KBM-7 (cell line): ENCODE measurements at places on chromosomes 5 and 9.

GRCh38 chr9:134068744-134069479 lies 1.1 kb upstream of the BRD3 start:
- no peak for DNase-seq

DNA sequence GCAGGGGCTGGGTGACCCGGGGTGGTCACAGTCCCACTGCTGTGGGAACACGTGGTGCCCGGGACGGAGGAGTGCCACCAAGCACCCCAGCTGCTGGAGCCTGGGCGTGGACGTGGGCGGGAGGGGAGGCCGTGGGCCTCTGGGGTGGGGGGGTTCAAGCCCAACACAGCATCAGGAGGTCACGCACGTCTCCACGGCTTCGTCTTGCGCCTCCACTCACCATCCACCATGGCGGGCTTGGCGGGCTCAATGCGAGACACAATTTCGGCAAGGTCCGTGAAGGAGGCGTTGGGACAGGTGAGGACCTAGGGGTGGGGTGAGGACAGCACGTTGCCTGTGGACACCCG lies 2.2 kb upstream of the NSMF start:
- DNase-seq = no peak

GRCh38 chr5:39892708-39893107 lies 467.9 kb upstream of the DAB2 start:
- DNase-seq = no peak

DNA sequence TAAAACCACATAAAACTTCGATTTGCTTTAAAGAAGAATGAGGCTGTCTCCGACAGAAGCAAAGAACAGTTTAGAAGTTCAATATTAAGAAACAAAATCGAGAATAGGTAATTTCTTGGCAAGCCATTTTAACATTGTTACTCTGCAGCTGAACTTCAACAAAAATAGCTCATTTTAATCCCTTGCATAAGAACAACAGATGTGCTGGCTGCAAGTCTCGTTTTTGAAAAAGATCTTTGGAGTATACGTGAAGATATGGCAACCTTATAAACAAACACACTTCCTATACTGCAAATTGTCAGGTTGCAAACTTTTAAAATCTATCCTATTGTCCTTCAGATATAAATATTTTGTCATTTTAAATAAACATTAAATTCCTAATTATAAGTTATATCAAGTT lies 71.5 kb downstream of the FBN2 start:
- DNase-seq = no peak

- DNase-seq = no peak
These were observed 1.9 kb downstream of the RAB24 start for GRCh38 chr5:177301503-177302165.

DNA sequence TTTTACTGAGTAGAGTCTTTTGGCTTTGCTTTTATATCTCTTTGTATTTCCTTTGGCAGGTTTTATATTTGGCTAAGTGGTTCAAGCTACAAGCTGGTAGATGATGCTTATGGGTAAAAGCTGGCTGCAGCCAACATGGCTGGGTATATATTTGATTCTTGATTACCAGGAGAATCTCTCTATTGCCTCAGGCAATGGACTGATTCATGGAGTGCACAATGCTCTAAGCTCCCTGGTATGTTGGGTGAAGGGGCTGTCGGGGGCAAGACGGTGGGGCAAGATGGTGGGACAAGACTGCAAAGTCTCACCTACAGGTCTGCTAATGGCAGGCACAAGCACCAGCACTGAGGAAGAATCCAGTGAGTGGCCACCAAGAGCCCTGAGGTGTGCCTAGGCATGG lies 366.6 kb downstream of the DMAC1 start:
- no peak for DNase-seq

DNA sequence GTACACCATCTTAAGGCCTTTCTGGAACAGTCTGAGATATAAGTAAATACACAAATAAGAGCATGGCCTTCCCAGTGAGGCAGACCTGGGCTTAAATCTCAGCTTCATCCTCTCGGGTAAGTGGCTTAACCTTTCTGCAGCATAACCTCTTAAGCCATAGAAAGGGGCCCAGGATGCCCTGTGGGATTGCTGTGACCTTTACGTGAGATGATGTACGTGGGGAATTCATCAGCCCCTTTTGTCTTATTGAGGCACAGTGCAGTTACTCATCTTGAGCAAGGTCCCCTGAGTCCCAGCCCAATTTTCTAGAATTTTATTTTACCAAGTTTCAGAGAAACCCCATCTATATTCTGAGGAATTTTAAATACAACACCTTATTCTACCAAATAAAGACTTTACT lies 92.2 kb downstream of the PDE8B start:
- no peak for DNase-seq

DNA sequence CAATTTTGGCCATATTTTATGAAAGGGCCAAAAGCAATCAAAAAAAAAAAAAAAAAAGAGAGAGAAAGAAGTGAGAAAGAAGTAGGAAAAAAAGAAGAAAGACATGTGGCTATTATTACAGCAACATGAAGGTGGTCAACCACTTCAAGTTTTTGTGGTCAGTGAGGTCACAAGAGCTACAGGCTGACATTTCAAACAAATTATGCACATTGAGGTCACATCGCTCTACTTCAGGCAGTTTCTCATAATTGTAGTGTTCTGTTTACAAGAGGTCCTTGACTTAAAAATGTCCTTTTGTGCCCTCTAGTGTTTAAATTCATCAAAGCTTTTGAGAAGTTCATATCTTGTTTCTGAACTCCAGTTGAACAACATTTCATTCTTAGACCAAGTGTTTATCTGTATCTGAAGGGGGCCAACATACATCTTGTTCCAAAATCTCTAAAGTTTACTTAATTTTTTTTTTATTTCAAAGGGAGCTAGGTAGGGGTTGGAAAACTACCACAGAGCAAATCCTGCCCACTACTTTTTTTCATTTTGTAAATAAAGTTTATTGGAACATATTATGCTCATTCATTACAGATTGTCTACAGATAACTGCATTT lies 513.1 kb downstream of the PDE4D start:
- peak; percentile 83 for DNase-seq

- DNase-seq = no peak
These were observed 48.9 kb downstream of the WDR70 start for GRCh38 chr5:37428044-37428443.

GRCh38 chr9:86822006-86822801 lies 125.1 kb downstream of the GAS1 start:
- DNase-seq = no peak
